MG63 (cell line): ENCODE measurements at places on chromosomes 1 and 21. TPM values are rescaled to one million over a fixed set of nuclear protein-coding genes. Genes with fewer than 3 reads are reported as not detected.

Gene NFASC
- total RNA-seq: 16.8 and 21.7 TPM in 2 replicates

Gene LDLRAD1
- total RNA-seq: not detected in 2 replicates

Gene NLRP3
- total RNA-seq: 0.23 TPM in 1 of 2 replicates, not detected in the other

Gene FLG2
- not detected in 2 replicates for total RNA-seq

Gene NPPA
- total RNA-seq: not detected in 2 replicates

DNA sequence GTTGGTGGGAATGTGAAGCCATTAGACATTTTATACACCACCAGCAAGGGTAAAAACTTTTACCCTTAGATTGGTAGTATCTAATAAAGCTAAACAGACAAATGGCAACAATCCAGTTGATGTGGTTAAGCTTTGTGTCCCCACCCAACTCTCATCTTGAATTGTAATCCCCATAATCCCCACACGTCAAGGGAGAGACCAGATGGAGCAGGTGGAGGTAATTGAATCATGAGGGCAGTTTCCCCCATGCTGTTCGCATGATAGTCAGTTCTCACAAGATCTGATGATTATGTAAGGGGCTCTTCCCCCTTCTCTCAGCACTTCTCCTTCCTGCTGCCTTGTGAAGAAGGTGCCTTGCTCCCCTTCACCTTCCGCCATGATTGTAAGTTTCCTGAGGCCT is 602.3 kb downstream of the NUF2 start:
- no peak for DNase-seq

GRCh38 chr1:43729816-43730463 is 22.6 kb downstream of the ST3GAL3 start:
- no peak for DNase-seq

- no peak for DNase-seq
Measured at GRCh38 chr1:57605933-57606332, 182.1 kb upstream of the DAB1 start.

- DNase-seq: no peak
Measured at GRCh38 chr1:156859523-156860112, 701 bp upstream of the INSRR start.

GRCh38 chr1:21383785-21384401 is 56.0 kb upstream of the NBPF3 start:
- DNase-seq: no peak

- no peak for DNase-seq
Measured at GRCh38 chr21:34630536-34631143, 15.7 kb upstream of the RCAN1 start.

DNA sequence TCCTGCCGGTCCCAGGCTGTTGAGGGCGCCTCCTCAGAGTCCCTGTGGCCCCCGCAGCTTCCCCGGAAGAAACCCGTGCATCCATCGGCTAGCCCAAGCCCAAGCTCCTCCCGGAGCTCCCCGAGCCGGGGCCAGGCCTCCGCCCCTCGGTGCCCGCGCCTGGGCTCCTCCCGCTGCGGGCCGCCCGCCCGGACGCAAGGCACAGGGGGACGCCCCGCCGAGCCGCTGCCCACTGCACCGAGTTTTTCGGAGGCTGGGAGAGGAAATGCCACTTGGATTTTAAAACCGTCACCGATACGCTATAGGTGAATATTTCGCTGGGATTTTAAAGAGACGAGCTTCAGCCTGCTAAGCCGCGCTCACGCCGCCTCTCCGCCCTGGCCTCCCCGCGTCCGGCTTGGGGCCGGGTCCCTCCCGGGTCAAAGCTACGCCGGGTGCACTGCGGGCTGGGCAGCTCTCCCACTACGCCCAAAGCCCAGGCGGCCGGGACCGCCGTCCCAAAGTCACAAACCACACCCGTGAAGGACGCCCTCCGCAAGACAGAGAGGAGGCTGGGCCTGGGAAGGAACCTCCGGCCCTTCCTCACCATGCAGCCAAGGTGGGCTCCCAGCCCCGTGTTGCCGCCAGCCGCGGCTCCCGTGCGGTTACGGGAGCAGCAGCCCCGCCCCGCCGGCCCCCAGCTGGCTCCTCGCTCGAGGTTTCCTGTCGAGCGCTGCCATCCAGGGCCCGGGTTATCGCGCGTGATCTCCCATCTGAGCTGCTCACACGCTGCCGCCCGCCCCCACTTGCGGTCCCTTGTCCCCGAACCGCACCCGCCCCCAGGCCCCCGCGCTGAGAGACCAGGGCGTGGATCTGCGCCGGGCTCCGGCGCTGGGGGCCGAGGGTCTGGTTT is 63.2 kb downstream of the CD247 start:
- DNase-seq: peak; percentile 76

DNA sequence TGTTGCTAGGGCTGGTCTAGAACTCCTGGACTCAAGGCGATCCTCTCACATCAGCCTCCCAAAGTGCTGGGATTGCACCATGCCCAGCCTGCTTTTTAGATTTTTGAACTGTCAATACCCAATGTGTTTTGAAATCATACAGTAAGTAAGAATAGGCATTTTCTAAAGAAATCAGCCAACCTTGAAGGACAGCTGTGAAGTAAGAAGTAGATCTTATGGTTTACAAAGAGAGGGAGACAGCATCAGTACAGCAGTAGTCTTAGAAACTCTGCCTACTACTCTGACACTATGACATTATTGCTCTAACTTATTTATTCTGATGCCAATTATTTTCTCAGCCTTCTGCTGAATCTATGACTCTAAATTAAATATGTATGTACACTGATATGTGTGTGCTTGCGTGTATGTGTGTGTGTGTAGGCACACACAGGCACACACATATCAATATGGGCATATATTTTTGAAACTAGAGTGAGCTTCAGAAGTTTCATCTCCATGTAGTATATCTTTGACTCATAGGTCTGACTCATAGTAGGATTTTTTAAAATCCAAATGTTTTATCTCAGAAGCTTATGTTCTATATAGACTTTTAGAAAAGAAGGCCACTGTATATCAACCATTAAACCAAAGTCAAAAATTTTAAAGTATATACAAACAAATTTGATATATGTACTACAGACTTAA is 140.4 kb downstream of the COL24A1 start:
- no peak for DNase-seq
